Panc1 (cell line): ENCODE measurements at places on chromosomes 5 and 9. TPM values are rescaled to one million over a fixed set of nuclear protein-coding genes. Genes with fewer than 3 reads are reported as not detected.

- DNase-seq = no peak
Observed at GRCh38 chr9:95874303-95874988, 1.0 kb upstream of the ERCC6L2 start.

DNA sequence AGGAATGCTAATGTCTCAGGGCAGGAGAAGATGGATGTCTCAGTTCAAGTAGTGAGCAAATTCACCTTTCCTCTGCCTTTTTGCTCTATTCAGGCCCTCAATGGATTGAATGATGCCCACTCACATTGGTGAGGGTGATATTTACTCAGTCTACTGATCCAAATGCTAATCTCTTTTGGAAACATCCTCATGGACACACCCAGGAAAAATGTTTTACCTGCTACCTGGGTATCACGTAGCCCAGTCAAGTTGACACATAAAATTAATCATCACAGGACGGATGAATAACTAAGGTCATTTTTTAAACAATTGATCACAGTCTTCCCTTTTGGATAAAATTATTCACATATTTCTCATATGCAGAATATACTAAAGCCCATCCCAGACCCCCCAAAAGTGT lies 63.0 kb upstream of the JAK2 start:
- DNase-seq = no peak

GRCh38 chr5:7094626-7095025 lies 301.3 kb upstream of the ADCY2 start:
- no peak for DNase-seq

DNA sequence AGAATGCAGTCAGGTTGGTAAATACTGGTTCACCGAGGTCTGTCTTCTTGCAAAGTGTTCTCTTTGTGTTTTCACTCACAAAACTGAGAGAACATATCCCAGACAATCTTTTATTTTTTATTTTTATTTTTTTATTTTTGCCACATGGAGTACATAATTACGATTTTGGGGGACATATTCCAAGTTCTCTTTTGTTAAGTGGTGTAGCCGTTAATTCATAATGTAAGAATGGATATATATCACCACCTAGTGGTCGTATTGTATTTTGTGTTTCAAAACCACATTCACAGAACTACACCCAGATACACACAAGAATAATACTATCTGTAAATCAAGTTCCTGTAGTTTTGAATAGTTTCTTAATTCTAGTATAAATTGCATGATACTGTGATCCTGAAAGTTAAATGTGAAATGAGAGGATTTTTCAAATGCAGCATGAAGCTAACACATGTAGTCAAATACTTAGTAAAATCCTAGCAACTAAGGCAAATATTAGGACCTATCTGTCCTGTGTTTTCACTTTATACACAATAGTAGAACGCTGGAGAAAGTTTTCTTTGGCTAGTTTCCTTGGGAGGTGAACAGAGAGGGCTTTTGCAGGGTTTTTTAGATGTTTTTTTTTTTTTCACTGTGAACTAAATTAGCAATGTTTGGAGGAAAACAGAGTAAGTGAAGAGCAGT lies 92.7 kb downstream of the VCAN start:
- DNase-seq = peak; percentile 20

DNA sequence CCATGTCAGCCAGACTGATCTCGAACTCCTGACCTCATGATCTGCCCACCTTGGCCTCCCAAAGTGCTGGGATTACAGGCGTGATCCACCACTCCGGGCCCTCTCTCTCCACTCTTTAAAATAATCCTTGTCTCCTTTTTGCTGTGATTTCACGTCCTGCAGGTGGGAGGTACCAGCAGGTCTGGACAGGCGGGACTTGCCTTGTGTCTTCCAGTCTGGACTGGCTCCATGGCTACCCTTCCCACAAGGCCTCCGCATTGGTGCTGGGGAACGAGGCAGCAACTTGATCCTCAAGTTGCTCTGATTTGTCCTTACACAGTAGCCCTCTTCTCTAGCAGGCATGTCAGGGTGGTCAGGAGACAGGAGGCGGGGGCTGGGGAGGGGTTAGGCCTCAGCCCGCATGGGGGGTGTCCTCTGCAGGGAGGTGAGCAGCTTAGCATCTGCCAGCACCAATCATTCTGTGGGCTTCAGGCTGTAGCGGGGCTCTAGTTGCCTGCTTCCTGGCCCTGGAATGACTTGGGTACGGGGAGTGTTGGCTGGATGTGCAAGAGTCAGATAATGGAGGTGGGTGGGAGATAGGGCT lies 54.3 kb downstream of the TENT4A start:
- DNase-seq = no peak

DNA sequence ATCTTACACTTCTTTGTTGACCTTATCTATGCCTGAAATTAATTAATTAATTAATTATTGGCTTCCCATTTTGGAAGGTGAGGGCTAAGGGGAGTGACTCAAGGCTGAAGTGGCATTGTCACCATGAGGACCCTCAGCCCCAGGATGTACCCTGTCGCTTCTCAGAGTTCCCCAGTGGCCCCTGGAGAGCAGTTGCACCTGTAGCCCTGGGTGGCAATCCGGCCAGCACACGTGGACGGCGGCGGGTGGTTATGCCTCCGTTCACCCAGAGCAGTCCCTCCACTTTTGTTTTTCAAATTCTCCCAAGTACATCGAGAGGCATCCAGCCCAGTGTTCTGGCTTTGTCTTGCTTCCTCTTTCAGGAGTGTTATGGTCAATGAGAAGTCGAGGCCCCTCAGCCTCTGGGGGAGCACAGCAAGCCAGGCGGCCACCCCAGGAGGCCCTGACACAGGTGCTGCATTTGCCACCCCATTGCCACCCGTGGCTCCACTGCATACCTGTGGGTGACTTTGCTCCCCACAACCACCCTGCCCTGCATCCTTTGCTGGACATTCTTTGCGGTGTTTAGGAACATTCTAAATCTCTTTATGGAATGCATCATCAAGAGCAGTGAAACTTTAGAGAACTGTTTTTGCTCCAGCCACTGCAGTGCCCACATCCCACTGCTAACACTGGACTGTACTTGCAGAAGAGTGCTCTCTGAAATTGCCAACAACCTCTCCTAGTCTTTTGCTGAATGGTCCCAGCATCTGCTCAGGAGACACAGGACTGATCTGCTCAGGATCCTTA lies 11.5 kb upstream of the IRX2 start:
- no peak for DNase-seq

DNA sequence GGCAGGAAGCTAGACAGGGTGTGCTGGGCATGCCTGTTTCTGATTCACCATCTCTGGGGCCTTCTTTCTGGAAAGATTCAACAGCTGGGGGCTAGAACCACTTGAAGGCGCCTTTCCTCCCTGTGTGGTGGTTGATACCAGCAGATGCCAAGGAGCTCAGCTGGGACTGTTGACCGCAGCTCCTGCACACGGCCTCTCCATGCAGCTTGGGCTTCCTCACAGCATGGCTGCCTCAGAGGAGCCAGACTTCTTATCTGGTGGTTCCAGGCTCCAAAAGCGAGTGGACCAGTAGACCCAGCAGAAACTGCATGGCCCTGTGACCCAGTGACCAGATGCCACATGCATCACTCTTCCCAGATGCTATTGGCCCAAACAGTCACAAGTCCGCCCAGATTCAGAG lies 74.7 kb upstream of the COL5A1 start:
- DNase-seq = no peak

GRCh38 chr9:12631866-12632265 lies 61.3 kb upstream of the TYRP1 start:
- no peak for DNase-seq

Gene C9orf153
- total RNA-seq = not detected

Gene PPP3R2
- total RNA-seq = not detected

Gene SERF1A
- 5.1 TPM for total RNA-seq

Gene IFNA1
- not detected for total RNA-seq

Gene OR13C8
- not detected for total RNA-seq

Gene ADAMTSL1
- not detected for total RNA-seq

Gene ITK
- total RNA-seq = 0.26 TPM

Gene CYLC2
- total RNA-seq = not detected

Gene ECSCR
- total RNA-seq = not detected
